ENCODE measurements at places on chromosomes 2 and 18.

DNA sequence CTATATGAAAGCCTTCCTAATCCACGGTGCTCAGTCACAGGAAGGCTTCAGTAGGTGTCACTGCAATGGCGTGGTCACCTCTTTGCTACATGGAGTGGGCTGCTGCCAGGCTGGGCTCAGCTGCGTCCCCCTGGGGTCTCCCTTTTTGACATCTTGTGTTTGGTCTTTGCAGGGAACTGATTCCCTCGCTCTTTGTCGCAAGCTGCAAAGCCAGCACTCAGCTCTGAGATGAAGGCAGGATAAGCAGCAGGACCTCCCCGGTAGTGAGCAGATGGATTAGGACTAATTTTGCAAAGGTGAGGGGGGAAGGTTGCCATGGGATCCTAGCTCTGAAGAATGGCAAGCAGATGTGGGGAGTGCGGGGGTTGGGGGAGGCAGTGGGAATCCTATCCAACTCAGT, 173.9 kb upstream of the ARL4C start:
- DNase-seq, result no peak

- no peak for DNase-seq
Measured at GRCh38 chr18:24736662-24737330, 276.4 kb downstream of the HRH4 start.

DNA sequence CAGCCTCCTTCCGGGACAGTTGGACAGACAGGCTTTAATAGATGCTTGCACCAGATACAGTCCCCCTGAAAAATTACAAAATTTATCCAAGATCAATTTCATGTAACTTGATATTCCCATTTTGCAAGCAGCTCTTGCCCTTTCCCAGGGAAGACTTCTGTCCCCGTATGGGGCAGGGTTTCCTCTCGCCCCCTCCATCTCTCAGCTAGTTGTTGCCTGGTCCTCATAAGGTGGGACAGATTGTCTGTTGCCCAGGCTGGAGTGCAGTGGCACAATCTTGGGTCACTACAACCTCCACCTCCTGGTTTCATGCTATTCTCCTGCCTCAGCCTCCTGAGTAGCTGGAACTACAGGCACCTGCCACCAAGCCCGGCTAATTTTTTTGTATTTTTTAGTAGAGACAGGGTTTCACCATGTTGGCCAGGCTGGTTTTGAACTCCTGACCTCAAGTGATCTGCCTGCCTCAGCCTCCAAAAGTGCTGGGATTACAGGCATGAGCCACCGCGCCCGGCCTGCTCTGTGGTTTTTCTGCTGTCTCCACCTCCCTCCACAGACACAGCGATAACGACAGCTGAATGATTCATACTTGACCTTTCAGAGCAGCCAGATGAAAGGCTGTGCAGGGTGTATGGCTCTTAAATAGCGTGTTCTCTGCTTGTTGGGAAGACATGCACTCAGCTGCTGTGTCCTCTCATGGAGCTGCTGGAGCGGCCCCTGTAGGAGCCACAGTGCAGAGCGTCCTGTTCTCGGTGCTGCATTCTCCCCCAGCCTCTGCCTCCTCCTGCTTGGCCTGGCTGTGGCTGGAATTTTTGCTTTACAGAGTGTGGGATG, 61.4 kb downstream of the TTC39C start:
- peak; percentile 94 for DNase-seq

DNA sequence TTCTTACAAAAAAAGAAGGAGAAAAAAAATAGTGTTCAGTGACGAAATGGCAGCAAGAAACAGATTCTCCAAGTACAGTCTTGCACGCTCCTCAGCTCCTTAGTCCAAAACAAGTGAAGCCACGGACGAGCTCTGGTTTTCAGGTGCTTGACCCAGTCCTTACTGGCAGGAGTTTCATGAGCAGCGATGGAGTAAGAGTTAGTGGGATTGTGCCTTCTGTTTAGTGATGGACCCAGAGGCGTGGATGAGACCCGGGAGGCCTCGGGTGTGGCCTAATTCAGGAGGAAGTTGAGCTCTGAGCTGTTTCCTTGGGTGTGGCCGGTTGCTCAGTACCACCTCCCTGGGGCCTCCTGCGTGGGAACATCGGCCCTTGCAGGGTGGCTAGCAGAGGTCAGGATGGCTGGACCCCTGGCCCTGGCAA, 52.0 kb downstream of the KIF5C start:
- DNase-seq, result no peak

- DNase-seq, result no peak
Measured at GRCh38 chr2:109024477-109024876, 35.5 kb upstream of the EDAR start.

- no peak for DNase-seq
Measured at GRCh38 chr2:241274127-241274526, 41.3 kb downstream of the HDLBP start.

DNA sequence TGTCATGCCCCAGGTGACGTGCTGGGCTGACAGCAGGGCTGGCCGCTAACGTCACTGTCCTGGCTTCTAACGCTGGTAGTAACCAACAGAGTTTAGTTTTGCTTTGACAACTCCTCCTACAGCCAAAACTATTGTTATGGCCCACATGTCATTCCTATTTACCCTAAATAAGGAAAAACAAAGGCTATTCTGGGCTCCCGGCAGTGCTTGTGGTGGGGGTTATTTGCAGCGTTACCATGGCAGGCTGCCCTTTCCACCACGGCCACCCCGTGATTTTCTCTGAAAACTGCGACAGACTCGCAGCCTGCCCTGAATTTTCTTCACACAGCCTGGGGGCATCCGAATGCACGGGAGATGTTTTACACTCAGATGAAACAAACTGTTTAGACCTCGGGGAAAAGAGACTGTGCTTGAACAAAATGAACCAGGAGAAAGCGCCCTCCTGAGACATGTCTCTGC, 115.2 kb downstream of the FAM210A start:
- DNase-seq, result peak; percentile 61

DNA sequence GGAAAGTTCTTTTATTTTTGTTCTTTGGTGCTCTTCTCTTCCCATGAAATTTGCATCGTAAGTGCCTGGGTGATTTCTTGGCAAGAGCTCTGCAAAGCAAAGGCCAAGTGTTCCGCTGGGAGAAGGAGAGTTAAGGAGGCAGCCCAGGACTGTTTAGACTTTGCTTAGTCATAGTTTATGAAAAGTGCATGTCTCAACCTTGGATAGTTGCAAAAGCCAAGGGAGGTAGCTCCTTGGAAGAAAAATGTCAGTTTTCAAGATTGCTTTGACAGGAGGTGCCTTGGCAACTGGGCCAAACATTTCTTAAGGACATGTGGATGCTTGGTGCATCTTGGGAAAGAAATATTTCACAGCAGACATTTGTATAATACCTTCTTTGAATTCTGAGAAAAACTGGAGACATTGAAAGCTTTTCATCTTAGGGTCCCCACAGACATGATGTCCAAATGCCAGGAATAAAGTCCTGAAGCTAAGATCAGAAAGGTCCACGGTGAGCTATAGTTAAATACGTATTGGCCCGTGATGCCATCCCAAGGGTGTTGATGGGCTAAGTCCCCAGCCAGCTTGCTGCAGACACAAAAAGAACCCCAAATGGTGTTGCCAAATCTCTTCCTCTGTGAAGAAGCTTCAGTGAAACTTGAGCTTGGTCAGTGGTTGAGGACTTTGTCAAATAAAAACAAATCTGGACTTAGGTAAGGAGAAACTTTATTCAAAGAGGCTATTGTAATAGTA, 96.3 kb upstream of the THUMPD2 start:
- DNase-seq, result peak; percentile 94

DNA sequence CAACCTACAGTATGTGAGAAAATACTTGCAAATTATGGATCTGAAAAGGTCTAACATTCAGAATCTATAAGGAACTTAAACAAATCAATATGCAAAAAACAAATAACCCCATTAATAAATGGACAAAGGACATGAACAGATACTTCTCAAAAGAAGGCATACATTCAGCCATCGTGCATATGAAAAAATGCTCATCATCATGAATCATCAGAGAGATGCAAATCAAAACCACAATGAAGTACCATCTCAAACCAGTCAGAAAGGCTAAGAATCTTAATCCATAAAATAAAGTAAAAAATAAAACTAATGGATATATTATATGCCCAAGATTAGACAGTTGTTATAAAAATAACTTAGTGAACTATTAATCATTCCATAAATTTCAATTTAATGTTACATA, 154.0 kb downstream of the CALCRL start:
- no peak for DNase-seq

DNA sequence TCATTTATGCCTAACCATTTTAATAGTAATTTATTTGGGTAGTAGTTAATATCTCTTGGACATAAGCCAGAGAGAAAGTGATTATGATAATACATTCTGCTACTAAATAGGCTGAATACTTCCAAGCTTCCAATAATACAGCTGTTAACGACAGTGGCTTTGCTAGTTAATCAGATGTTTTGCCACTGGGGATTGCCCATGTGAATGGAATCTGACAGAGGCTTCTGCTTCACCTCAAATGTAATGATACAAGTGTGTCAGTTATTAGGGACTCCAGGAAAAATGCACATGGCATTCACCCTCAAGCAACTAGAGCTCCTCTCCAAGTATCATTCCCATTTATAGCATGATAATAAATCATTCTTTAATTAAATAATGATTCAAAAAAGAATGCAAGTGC, 185.0 kb upstream of the TMEFF2 start:
- no peak for DNase-seq

DNA sequence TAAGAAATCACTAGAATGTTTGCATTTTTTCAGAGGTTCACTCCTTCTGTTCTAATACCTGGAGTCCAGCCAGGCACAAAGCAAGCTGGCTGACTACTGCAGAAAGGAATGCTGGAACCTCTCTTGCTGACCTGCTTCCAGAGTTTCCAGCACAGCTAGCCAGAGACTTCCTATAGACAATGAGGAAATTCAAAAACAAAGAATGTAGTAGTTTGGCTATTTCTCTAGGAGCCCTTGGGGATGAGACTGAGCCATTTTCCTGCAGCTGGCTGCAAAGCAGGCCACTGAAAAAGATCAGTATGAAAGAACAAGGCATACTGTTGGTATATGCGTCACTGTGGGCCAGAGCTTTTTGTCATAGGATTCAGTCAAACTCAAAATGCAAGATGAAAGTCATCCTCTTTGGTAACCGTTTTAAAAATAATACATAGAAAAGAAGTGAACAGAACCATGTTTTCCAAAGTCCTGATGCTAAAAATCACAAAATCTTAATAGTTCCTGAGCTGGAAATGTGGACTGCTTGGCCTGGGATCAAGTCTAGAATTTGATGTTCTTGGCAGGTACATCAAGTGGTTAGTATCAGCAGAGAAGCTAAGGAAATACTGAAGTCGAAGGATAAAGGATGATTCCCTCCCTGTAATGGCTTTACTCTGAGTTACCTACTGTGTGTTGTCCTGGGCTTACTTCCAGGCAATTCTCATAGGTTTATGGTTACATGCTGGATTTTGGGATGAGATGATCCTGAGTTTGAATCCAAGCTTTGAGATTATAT, 9.0 kb upstream of the DSEL start:
- peak; percentile 98 for DNase-seq

DNA sequence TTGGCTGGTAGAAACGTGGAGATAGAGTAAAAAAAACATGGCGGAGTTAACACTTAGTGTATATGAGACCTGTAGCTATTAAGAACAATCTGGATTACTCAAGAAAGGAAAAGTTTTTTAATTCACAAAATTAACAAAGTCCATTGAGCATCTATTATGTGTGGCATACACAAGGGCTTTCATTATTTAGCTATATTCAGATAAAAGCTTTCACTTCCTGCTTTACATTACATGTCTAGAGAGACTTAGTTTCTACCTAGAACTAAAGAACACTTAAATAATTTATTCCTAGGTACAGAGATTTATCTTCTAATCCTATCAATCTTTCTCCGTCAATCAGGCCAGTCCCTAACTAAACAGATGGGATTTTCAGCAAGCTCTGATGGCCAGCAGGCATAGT, 196.0 kb upstream of the SLC39A10 start:
- DNase-seq, result no peak

GRCh38 chr2:205066081-205066480, 520.8 kb downstream of the PARD3B start:
- DNase-seq, result no peak

- peak; percentile 72 for DNase-seq
Measured at GRCh38 chr2:130920415-130921163, 83.9 kb downstream of the ARHGEF4 start.

- DNase-seq, result no peak
Measured at GRCh38 chr18:35588995-35589394, 7.5 kb downstream of the GALNT1 start.

GRCh38 chr18:75280427-75281280, 70.1 kb downstream of the TSHZ1 start:
- peak; percentile 7 for DNase-seq

GRCh38 chr2:107068069-107068916, 182.3 kb upstream of the ST6GAL2 start:
- DNase-seq, result no peak

DNA sequence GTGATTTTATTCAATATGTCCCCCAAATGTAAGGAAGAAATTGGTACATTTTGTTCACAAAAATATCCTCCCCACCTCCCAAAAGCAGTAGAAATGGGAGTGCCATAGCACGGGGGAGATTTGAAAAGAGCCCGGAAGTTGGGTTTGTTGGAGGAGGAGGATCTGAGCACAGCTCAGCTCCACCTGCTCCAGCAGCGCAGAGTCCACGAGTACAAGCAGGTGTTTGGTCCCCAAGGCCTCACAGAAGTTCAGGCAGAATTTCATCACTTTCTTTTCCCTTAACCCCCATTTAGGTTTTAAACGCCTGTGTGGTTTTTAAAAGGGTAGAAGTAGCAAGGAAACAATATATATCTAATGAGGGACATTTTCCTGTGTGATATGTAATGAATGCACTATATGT, 56.0 kb downstream of the TRAPPC12 start:
- DNase-seq, result no peak

- peak; percentile 74 for DNase-seq
Measured at GRCh38 chr2:200615247-200615646, 29.4 kb downstream of the AOX1 start.

- no peak for DNase-seq
Measured at GRCh38 chr2:5467178-5467905, 224.8 kb upstream of the SOX11 start.

- no peak for DNase-seq
Measured at GRCh38 chr18:56933472-56933871, 213.4 kb upstream of the BOD1L2 start.

GRCh38 chr2:29691391-29691950, 229.9 kb downstream of the ALK start:
- no peak for DNase-seq

DNA sequence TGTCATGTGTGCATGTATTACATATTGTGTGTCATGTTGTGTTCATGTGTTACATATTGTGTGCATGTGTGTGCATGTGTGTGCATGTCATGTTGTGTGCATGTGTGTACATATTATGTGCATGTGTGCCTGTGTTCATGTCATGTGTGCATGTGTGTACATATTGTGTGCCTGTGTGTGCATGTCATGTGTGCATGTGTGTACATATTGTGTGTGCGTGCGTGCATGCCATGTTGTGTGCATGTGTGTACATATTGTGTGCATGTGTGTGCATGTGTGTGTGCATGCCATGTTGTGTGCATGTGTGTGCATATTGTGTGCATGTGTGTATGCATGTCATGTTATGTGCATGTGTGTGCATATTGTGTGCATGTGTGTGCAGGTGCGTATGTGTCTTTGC, 267.1 kb downstream of the EIPR1 start:
- no peak for DNase-seq
